AG20443 (cell line): ENCODE measurements at places on chromosomes 2 and 18.

GRCh38 chr18:7415081-7415894, 151.8 kb upstream of the PTPRM start:
- no peak for DNase-seq

DNA sequence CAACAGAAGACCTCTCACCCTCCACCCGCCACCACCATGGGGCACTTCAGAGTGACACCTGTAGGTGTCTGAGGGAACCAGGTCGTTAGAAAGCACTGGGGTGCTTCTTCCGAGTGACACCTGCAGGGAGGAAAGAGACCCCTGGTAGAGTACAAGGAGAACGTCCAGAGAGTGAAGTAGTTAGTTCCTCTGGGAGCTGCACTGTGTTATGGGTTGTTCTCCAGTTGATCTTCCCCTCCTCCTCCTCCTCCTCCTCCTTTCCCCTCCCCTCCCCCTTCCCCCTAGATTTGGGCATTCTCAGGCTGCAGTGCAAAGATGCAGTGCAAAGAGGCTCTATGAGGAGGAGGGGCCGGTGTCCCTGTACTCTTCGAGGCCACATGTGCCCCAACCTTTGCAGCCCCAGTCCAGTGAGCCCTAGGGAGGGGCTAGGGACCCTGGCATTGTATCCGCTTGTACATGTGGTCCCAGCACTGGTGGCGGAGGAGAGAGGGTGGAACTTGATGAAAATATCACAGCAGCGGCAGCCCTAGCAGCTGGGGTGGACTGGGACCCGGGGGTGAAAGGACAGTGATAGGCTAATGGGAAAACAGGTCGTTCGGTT, 850 bp downstream of the DNAJB2 start:
- no peak for DNase-seq

DNA sequence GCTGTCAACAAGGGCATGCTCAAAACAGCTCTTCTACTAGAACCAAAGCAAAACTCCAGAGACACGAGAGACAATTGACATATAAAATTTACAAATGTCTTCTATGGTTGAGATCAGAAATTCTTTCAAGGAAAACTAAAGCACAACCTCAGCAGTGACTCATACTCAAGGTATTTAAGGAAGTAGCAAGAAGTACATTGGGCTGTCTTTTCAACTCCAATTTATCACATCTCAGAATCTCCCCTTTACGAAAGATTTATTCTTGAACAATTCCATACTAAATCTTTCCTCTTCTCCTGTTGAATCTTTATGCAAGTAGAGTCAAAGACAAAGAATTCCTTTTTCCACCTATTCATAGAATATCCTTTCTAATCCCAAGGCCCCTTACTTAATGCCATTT, 324.0 kb downstream of the IRS1 start:
- DNase-seq, result no peak

DNA sequence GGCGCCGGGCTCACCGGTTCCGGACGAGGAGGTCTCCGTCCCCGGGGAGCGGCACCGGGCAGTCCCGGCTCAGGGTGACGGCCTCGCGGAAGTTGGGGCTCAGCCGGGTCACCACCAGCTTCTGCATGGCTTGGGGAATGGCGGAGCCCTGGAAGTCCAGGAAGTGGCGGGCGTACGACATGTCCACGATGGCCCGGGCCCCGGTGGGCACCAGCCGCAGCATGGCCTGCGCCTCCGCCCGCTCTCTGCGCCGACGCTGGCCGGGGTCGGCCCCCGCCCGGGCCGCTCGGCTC, 157 bp downstream of the PTGR3 start:
- DNase-seq, result no peak

DNA sequence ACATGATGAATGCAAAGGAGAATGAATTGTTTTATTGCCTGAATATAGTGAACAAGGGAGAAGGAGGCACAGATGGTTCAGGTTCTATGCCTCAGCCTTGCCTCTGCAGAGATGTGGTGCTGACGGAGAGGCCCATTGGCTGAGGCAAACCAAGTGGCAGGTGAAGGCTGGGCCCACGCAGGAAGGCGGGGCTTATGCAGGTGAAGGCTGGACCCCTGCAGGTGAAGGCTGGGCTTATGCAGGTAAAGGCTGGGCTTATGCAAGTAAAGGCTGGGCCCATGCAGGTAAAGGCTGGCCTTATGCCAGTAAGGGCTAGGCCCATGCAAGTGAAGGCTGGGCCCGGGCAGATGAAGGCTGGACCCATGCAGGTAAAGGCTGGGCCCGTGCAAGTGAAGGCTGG, 414.7 kb downstream of the LRATD1 start:
- DNase-seq, result no peak

- no peak for DNase-seq
These were observed 662.6 kb upstream of the ACVR2A start for GRCh38 chr2:147182260-147182659.

DNA sequence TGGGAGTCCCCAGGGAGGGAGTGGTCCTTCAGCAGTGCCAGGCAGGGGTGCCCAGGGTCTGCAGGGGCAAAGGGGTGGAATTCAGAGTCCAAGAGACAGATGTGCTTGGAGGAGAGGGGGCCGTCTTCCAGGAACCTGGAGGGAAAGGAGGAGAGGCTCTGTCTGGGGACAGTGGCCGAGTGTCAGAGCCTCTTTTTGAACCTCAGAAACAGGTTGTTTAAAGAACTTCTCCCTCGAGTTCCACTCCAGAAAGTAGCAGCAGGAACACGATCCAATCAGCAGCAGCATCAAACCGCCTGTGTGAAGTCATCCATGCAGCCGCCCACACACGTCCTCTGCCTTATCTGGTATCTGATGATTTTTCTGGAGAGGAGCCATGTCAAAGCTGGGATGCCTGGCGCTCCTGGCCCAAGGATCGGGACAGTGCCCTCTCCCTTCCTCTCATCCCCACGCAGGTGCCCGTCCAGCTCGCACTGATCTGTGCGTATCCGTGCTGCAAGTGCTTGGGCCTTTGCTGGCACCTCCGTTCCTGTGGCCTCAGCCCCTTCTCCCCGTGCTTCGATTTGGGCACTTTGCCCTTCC, 205.1 kb downstream of the NDUFA10 start:
- no peak for DNase-seq
